H1 (cell line): ENCODE measurements at places on chromosomes 4 and X.

DNA sequence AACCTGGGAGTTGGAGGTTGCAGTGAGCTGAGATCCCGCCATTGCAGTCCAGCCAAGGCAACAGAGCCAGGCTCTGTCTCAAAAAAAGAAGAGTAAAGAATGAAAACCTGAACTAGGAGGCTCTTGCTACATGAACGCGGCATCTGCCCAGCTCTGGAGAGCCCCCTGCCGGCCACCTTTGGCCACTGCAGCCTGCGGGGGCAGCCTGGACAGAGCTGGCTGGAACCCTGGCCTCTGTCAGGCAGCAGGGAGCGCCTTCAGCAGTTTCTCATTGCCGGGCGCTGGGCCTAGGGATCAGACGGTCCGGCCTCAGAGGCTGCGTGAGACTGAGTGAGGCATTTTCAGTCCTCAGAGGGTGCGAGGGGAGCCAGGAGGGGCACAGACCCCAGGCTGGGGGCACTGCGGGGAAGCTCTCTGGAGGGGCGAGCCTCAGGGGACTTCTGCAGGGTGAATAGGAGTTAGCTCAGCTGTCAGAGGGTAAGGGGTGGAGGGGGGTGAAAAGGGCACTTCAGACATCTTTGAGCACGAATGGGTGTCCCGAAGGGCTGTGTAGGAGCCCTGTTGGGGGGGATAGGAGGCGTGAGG lies 17.5 kb downstream of the DOK7 start:
- DNase-seq = peak; percentile 100

- DNase-seq = no peak
These were observed 721.5 kb downstream of the IL1RAPL1 start for GRCh38 chrX:29308726-29309125.

DNA sequence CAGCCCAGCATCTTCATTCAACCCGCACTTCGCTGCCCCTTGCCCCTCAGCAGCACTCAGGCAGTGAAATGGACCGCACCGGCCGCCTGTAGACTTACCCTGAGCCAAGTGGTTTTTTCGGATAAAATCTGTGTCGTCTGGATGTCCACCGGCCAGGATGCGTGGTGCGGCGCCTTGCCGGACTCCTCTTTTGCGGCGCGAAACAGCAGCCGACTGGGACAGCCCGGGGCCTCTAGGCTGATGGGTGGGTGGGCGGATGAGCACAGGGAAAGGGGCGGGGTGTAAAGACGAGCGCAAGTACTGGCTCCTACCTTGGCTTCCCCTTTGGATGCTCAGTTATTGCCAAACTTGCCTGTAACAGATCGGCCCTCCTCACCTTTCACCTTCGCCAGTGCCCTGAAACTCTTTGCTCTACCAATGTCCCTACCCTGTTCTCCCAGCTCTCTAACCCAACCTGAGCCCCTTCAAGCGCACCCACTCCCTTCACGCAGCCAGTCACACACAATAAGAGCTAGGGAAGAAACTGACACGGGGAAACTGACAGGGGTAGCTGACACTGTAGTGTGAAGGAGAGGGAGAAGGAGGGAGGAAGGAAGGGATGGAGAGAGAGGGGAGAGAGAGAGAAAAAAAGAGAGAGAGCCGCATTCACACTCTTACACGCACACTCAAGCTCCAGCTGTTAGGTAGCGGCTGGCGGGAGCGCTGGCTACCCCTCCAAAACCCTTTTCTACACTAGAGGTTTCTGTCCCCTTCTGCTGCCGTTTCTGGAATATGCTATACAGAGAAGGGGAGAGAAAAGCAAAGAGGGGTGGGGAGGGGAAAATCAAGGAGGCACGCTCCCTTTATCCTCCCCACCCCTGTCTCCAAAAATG lies 559 bp downstream of the TRPC5 start:
- DNase-seq = no peak

GRCh38 chr4:179664430-179665027 lies 2222.3 kb upstream of the AGA start:
- no peak for DNase-seq

- DNase-seq = no peak
These were observed 42.8 kb downstream of the RNF150 start for GRCh38 chr4:141090473-141090872.

- no peak for DNase-seq
These were observed 480.2 kb downstream of the DTHD1 start for GRCh38 chr4:36761607-36762006.

GRCh38 chrX:155819525-155819924 lies 61.6 kb upstream of the VAMP7 start:
- no peak for DNase-seq

- no peak for DNase-seq
These were observed 1.5 kb downstream of the SETD7 start for GRCh38 chr4:139554642-139554892.

DNA sequence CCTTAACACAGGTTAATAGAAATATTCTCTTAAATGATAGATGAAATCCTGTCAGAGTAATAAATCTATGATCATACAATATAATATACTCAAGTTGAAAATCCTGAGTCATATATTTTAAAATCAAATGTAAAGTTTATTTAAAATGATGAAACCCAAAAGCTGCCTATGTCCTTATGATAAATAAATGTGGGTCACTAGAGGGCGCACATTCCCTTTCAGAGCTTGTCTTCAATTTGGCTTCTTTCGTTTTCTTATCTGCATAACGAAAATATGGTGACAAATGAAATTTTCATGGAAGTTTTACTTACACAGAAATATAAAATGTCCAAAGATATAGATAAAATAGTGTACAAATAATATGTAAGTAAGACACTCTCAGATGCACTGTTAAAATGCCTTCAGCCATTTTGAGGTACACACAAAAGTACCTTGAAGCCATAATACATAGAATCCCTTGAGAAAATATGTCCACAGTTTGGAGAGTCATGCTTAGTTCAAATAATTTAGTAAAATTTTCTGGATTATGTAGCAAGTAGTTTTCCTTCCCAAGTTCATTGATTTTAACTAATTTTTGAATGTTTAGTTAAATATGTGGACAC lies 680.4 kb downstream of the DMD start:
- DNase-seq = no peak

- no peak for DNase-seq
These were observed 11.0 kb downstream of the ARSJ start for GRCh38 chr4:113968473-113968872.

GRCh38 chr4:38855466-38855865 lies 1.2 kb downstream of the TLR6 start:
- DNase-seq = no peak

- DNase-seq = no peak
These were observed 993.1 kb downstream of the RPA4 start for GRCh38 chrX:97876697-97877407.

- no peak for DNase-seq
These were observed 181.2 kb downstream of the ARHGAP10 start for GRCh38 chr4:147913137-147913536.

- DNase-seq = no peak
These were observed 15.0 kb downstream of the RGN start for GRCh38 chrX:47093248-47093647.

DNA sequence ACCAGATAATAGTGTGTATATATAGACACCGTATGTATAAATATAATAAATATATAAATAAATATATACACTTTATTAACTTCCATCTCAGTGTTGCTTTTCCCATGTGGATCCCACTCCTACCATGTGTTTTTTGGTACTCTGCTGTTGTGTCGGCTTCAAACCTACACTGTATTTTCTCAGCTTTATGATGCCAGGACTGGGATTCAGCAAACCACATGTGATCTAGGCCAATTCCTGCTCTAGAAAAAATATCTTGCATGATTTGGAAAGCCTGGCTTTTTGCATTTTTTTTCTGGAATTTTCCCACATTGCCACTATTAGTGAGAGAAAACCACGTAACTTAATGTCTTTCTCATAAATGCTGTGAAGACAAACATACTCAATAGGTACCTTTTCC lies 55.8 kb downstream of the POLR2B start:
- no peak for DNase-seq
